ENCODE measurements at places on chromosomes 13 and 19. TPM values are rescaled to one million over a fixed set of nuclear protein-coding genes. Genes with fewer than 3 reads are reported as not detected.

Gene KLK15
- not detected for polyA plus RNA-seq

Gene CNFN
- polyA plus RNA-seq: 1.6 TPM

Gene NLRP11
- not detected for polyA plus RNA-seq

Gene PROZ
- 0.03 TPM for polyA plus RNA-seq

Gene TMEM145
- polyA plus RNA-seq: 0.32 TPM

Gene DYRK1B
- 17.3 TPM for polyA plus RNA-seq

Gene MLNR
- not detected for polyA plus RNA-seq

Gene ZNF682
- polyA plus RNA-seq: 31.8 TPM

Gene GNA15
- polyA plus RNA-seq: 1.4 TPM

Gene CLDN10
- 0.22 TPM for polyA plus RNA-seq

Gene ERFL
- polyA plus RNA-seq: 0.22 TPM

Gene PRTN3
- polyA plus RNA-seq: 0.12 TPM

Gene SIAH3
- not detected for polyA plus RNA-seq

Gene PNMA8B
- polyA plus RNA-seq: 0.37 TPM

Gene FCGBP
- 1.2 TPM for polyA plus RNA-seq

Gene NOTCH3
- 21.9 TPM for polyA plus RNA-seq

Gene ZNF610
- polyA plus RNA-seq: 1.1 TPM

Gene GPC5
- not detected for polyA plus RNA-seq

Gene TINCR
- polyA plus RNA-seq: 0.14 TPM

Gene SF3A2
- polyA plus RNA-seq: 47.3 TPM

Gene PRSS57
- 0.06 TPM for polyA plus RNA-seq

Gene SIGLEC12
- not detected for polyA plus RNA-seq

Gene TBC1D17
- polyA plus RNA-seq: 30.4 TPM

Gene RNF17
- not detected for polyA plus RNA-seq

Gene NDUFA13
- polyA plus RNA-seq: 1,172 TPM

Gene KLK12
- polyA plus RNA-seq: not detected

Gene RGL3
- 37.5 TPM for polyA plus RNA-seq

Gene CGB8
- not detected for polyA plus RNA-seq

Gene DNAJB1
- 44.2 TPM for polyA plus RNA-seq

Gene STX10
- polyA plus RNA-seq: 69.9 TPM

Gene ZNF709
- polyA plus RNA-seq: 2.6 TPM

Gene ZNF229
- 2.4 TPM for polyA plus RNA-seq

Gene ZNF444
- 22.8 TPM for polyA plus RNA-seq

Gene HCST
- polyA plus RNA-seq: 10.6 TPM

Gene CCDC159
- polyA plus RNA-seq: 79.9 TPM

Gene RINL
- polyA plus RNA-seq: 14.5 TPM

Gene MYH14
- polyA plus RNA-seq: 29.3 TPM

Gene SIGLEC11
- polyA plus RNA-seq: 0.20 TPM

Gene MEDAG
- polyA plus RNA-seq: 10.2 TPM

Gene ZNF865
- 13.9 TPM for polyA plus RNA-seq

Gene KLF2
- polyA plus RNA-seq: 22.4 TPM

Gene FAAP24
- not detected for polyA plus RNA-seq

Gene PRX
- polyA plus RNA-seq: 2.7 TPM

Gene DAND5
- 4.2 TPM for polyA plus RNA-seq

Gene C1QTNF9B
- 3.1 TPM for polyA plus RNA-seq

All from heart right ventricle (tissue), 16 donors.